ENCODE measurements at places on chromosomes 11 and 22.

- DNase-seq: no peak
These were observed 62.5 kb upstream of the FGF3 start for GRCh38 chr11:69881467-69882269.

DNA sequence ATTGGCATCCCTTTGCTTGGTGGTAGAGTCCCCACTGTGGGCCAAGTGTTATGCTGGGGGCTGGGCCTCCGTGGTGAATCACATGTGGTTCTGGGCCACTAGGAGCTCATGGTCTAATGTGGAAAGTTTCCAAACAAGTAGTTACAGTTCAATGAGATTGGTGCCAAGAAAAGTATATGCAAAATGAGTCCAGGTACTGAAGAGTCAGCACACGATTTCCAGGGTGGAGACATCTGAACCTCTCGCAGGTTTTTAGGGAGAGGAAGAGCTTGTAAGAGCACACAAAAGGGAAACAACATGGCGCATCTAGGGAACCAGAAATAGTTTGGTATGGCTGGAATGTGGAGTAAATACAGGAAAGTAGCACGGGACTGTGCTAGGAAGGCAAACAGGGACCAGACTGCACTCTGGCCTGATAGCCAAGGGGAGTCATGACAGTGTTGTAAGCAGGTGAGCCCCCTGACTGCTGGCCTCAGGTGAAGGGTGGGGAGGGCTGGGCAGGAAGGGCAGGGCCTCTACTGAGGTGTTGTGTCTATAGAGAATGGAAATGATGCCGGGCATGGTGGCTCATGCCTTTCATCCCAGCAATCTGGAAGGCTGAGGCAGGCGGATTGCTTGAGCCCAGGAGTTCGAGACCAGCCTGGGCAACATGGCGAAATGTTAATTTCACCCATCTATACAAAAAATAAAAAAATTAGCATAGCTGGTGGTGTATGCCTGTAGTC is 12.6 kb downstream of the POLR2F start:
- no peak for DNase-seq

DNA sequence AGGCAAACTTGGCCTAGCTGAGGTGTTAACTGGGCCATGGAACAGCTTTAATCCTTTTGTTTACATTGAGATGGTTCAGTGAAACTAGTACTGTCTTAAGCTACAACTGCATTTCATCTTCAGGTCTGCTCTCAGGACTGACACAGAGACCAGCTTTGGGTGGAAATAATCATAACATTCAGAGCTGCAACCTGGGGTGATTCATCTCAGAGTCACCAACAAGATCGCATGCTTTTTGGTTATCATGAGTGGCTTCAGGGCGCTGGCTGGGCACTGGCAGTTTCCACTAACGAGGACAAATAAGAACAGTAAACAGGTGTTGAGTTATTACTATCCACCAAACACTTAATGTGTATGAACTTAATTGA is 60.9 kb upstream of the PAX6 start:
- DNase-seq: no peak

- DNase-seq: no peak
These were observed at the start of gene SPTBN2 for GRCh38 chr11:66728693-66729385. SPTBN2 (minus strand) TSS chr11:66729216; CDS start chr11:66721240, 7,976 bp downstream.

DNA sequence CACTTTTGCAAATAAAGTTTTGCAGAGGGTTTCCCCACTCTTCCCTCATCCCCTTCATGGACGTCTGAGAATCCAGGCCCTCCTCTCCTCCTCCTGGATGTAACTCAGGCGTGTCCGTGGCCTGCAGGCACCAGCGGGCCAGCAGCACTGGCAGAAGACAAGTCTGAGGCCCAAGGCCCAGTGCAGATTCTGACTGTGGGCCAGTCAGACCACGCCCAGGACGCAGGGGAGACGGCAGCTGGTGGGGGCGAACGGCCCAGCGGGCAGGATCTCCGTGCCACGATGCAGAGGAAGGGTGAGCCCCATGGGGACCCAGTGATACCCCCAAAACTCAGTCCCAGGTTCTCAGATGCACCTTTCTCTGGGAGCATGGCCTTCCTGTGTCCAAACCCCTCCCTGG is 14.4 kb downstream of the TUB start:
- DNase-seq: no peak
